ENCODE measurements at places on chromosomes 4 and X.

DNA sequence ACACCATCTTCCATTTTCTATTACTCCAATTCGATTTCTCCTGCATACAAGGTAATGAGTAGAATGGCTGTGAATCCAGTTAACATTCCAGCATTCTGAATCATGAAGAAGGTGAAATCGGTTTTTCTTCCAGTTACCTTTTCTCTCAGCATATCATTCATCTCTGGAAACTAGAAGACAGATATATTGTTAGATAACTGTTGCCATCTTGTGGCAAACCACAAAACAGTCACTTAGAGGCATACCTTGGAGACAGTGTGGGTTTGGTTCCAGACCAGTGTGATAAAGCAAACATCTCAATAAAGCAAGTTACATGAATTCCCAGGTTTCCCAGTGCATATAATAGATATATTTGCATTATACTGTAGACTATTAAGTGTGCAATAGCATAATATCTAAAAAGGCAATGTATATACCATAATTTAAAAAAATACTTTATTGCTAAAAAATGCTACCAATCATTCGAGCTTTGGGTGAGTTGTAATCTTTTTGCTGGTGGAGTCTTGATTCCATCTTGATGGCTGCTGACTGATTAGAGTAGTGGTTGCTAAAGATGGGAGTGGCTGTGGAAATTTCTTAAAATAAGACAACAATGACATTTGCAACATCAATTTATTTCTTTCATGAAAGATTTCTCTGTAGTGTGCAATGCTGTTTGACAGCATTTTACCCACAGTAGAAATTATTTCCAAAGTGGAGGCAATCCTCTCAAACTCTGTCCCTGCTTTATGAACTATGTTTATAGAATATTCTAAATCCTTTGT, 82.1 kb downstream of the SLC39A8 start:
- DNase-seq: peak; percentile 54

- DNase-seq: no peak
Observed at GRCh38 chr4:10706236-10706635, 21.7 kb upstream of the CLNK start.

GRCh38 chr4:16859031-16859430, 39.4 kb downstream of the LDB2 start:
- no peak for DNase-seq

- no peak for DNase-seq
Observed at GRCh38 chr4:54855191-54855854, 197.6 kb downstream of the KIT start.

Data from T-helper 1 cell (primary cell).